ENCODE measurements at places on chromosomes 11 and 22.

DNA sequence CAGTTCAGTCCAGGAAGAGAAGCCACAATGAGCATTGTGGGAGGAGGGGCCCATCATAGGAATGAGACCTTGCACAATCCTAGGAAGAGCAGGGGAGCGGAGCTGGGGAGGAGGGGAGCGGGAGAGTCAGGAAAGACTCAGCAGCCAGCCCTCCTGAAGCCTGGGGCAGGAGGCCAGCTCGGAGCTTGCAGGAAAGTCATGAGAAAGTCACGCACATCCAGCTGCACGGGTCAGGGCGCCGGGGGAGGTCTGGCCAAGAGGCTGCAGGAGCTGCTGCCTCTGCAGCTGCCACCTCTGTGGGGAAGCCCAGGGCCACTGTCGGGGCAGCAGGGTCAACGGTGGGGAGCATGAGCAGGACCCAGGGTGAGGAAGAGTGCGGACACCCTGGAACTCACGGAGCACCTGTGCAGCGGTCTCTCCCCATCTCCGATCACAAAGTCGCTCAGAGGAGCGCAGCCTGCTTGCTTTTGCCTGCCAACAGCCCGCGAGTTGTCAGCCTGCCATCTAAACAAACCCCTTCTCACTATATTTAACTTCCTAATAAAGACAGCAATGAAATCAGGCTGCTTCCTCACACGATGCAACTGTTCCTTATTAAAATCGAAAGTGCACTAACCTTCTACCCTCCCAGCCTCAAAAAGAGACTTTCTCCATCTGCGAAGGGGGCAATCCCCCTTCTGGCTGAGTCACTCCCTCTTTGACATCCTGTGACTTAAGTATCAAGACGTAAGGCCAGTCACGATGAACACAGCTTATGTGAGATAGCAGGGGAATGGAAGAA lies 52.9 kb upstream of the RTL6 start:
- no peak for DNase-seq

- no peak for DNase-seq
These were observed 527.9 kb downstream of the BUD13 start for GRCh38 chr11:116244889-116245288.

- DNase-seq = no peak
These were observed 119.2 kb downstream of the MICAL2 start for GRCh38 chr11:12229450-12230229.

DNA sequence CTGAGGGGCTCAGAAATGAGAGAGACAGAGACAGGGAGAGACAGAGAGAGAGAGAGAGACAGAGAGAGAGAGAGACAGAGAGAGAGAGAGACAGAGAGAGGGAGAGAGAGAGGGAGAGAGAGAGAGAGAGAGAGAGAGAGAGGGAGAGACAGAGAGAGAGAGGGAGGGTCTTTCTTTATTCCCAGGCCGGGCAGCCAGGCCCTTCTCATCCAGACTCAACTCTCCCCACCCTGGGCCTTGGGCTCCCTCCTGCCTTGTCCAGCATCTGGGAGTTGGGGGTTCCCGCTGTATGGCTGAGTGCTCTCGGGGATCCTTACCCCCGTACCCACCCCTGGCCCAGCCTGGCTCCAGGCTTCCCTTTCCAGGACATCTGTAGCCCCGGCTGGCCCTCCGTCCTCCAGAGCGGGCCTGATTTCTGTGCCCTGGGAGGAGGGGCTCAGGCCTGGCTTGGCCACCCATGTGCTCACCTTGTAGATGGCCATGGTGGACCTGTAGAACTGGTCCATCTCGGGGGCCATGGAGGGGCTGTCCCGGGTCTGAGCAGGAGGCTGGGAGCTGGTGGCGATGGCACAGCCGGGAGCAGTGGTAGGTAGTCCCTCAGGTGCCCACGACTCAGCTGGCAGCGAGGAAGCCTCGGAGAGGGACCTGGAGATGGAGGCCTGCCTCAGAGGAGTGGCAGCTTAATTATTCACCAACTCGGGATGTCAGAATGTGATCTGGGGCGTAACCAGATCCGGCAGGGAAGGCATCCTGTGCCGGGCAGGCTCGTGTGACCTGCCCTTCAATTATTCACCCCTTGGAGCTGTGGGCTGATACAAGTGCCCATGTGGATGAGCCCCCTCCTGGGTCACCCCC lies at the start of gene BAIAP2L2:
TSS of gene BAIAP2L2 (minus strand) at position 677 of the 855 bp plus-strand sequence. CDS start at position 518, 159 bp downstream.
- no peak for DNase-seq

DNA sequence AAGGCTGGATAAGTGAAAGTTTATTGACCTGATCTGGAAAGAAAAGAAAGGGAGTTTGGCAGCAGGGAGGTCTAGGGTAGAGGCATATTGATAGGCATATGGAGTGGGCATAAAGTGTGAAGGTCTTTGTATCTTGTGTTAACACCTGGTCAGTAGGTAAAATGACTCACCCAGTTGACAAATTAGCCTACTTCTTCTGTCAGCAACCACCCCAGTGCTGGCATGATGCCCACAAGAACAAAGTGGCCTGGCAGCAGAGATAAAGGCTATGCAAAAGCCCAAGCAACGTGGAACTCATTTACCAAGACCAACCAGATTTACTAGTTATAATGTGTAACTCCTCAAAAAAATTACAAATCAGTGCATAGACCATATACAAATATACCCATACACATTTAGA lies 4.9 kb downstream of the OR10A3 start:
- no peak for DNase-seq

DNA sequence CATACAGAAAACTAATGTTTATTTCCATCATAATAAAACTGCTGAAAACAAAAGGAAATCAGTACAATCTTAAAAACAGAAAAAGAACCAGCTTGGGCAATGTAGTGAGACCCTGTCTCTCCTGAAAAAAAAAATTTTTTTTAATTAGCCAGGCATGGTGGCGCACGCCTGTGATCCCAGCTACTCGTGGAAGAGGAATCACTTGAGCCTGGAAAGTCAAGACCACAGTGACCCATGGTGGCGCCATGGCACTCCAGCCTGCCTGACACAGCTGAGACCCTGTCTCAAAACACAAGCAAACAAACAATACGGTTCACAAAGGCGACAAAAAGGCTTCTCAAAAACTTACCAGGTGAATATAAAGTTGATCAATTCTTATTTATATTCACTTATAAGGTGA lies 289.7 kb downstream of the BRD1 start:
- DNase-seq = peak; percentile 49

DNA sequence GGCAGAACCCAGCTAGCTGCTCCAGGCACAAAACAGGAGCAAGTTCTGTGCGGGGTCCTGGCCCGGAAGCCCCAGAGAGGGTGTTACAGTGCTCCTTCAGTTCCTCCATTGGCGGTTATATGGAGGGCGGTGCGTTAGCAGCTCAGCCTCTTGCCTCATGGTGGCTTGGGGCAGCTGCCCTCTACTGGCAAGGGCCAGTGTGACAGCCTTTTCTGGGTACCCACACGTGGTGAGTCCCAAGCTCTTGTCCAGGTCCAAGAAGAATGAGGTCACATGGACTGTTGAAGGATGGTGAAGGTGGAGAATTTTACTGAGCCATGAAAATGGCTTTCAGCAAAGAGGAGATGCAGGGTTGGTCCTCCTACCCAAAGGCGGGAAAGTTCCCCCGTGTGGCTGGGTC lies 100.5 kb downstream of the WT1 start:
- DNase-seq = no peak

DNA sequence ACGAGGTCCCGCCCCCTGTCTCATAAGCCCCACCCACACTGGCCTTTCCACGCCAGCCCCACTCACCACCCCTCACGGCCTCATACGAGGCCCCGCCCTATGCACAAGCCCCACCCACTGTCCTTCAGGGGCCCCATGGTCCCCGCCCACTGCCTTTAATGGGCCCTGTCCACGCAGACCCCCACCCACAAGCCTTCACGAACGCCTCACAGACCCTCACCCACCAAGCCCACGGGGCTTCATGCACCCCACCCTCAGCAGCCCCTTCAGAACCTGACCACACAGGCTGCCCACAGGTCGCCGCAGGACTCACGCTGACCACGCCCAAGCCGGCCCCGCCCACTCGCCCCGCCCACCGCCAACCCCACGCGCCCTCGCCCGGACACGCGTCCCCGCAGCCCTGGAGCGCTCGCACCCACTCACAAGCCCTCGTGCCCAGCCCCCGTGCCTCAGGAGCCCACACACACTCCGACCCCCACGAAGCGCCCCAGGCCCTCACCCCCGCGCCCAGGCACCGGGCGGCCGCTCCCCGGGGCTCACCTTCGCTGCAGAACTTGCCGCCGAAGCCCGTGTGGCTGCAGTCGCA lies 10.5 kb downstream of the NRXN2 start:
- DNase-seq = no peak
